Astrocyte of the cerebellum (primary cell): ENCODE measurements at places on chromosomes 12 and 14.

GRCh38 chr12:131836714-131837397 is 8.7 kb downstream of the MMP17 start:
- no peak for DNase-seq

DNA sequence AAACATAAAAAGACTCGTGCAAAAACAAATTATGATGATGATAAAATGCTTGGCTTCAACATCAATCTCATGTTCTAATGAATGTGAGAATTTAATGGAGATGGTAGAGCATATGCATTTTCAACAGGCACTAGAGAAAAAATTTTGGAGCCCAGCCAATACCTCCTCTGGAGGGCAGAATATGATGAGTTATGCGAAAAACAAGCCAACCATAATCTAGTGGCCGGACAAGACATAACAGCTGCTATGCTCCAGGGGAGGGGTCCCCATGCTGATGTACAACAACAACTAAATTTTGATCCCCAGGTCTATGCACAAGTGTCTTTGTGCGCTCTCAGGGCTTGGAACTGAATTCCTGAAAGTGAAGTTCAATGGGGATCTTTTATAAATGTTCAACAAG is 1197.5 kb downstream of the LRFN5 start:
- no peak for DNase-seq

GRCh38 chr12:109445191-109445609 is 31.9 kb downstream of the KCTD10 start:
- DNase-seq, result no peak

DNA sequence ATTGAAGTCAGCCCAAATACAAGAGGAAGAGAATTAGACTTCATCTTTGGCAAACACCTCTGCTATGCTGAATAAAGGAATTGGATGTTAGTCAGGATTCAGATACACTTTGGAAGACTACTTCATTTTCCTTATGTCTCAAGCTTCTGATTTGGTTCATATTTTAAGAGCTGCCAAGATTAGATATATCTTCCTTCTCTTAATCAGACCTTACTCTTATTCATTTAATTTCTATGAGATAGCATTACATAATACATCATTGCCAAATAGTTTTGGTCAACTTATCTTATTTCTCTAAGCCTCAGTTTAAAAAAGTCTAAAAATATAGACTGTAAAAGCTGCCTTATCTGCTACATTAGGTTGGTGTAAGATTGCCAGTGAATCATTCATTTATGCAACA is 330.6 kb upstream of the NAV3 start:
- DNase-seq, result no peak

DNA sequence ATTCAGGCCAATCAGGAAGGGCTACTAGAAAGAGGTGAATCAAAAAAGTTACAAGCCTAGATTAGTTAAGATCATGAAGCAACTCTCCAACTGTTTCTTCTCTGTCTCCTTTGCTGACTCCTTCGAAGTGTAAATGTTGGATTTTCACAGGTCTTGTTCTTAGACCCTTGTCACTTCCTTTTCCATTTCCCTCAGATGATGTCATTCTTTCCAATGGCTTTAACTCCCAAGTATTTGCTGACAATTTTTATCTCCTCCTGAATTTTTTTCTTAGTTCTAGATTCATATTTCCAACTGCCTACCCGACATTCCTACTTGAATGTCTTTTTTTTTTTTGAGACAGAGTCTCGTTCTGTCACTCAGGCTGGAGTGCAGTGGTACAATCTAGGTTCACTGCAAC is 10.8 kb downstream of the GAS2L3 start:
- DNase-seq, result no peak

GRCh38 chr12:106289196-106289681 is 13.3 kb upstream of the TCP11L2 start:
- no peak for DNase-seq

DNA sequence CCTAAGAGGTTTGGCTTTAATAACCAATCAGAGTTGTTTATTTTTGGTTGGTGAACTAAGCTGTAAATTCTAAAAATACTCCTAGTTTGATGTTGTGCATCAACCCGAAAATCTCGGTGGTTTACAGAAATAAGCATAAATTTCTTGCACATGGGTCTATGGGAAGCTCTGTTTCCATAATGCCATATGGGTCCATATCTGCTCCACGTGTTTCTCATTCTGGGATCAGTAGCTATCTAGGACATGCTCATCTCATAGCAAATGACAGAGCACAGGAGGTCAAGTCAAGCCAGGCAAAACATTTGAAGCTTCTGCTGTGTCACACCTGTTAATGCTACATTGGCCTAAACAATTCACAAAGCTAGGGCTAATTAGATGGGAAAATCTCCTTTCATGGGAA is 23.1 kb downstream of the NUP37 start:
- no peak for DNase-seq

- no peak for DNase-seq
Measured at GRCh38 chr12:5051334-5051733, 7.7 kb downstream of the KCNA5 start.

DNA sequence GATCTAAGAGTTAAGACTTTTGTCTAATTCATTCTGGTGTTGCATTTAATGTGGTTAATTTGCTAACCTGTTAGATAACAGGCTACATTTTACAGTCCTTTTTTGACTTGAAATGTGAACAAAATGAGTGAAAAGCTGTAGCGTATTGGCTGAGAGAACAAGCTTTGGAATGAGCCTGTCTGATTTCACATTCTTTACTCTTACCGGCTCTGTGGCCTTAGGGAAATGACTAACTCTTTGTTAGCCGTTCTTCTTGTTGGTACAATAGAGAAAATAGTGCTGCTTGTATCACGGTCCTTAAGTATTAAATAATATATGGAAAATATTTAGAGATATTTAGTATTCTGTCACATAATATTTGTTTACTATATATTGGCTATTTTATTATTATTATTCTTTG is 1.9 kb downstream of the MNAT1 start:
- peak; percentile 42 for DNase-seq

GRCh38 chr12:64099397-64099796 is 122.7 kb downstream of the KICS2 start:
- DNase-seq, result peak; percentile 94

GRCh38 chr12:101696251-101697196 is 916 bp upstream of the CHPT1 start:
- no peak for DNase-seq

DNA sequence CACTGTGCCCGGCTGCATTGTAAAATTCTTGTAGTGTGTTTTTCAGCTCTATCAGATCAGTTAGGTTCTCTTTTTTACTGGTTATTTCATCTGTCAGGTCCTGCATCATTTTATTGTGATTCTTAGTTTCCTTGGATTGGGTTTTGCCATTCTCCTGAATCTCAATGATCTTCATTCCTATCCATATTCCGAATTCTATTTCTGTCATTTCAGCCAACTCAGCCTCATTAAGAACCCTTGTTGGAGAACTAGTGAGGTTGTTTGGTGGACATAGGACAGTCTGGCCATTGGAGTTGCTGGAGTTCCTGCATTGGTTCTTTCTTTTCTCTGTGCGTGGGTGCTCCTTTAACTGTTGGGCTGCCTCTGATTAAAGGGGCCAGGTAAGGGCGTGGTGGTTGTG is 5.6 kb upstream of the C1S start:
- no peak for DNase-seq

- DNase-seq, result no peak
Measured at GRCh38 chr12:79370021-79370420, 320.7 kb downstream of the PAWR start.

- no peak for DNase-seq
Measured at GRCh38 chr12:5200278-5201087, 156.8 kb downstream of the KCNA5 start.

DNA sequence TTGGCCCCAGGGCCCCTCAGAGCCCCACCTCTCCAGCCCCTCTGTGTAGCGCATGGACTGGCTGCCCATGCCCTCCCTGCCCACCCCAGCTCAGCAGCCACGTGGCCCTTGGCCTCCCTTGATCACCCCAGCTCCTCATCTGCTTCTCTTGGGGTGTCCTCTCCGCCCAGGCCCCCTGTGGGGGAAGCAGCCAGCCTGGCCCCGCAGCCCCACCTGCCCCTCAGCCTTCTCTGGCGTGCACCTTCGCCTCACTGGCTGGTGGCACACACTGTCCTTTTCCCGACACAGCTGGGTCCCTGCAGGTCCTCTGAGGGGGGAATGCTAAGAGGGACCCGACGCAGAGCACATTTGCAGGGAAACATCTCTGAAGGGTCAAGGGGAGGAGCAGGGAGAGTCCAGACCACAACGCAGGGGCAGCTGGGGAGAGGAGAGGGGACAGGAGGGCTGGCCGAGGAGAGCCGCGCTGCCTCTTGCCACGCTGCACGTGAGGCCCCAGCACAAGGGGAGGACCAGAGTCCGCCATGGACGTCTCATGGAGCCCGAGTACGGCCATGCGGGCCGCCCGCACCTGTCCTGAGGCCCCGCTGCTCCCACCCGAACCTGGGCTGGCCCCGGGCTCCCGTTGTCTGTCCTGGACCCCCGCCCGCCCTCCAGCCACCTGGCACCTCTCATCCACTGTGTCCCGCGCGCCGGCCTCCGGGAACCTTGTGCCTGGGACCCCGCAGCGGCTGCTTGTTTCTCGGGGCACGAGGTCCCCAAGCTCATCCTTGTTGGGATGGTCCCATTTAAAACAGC is 36.1 kb downstream of the PACS2 start:
- DNase-seq, result no peak

- no peak for DNase-seq
Measured at GRCh38 chr12:81077329-81077685, 572 bp upstream of the ACSS3 start.

DNA sequence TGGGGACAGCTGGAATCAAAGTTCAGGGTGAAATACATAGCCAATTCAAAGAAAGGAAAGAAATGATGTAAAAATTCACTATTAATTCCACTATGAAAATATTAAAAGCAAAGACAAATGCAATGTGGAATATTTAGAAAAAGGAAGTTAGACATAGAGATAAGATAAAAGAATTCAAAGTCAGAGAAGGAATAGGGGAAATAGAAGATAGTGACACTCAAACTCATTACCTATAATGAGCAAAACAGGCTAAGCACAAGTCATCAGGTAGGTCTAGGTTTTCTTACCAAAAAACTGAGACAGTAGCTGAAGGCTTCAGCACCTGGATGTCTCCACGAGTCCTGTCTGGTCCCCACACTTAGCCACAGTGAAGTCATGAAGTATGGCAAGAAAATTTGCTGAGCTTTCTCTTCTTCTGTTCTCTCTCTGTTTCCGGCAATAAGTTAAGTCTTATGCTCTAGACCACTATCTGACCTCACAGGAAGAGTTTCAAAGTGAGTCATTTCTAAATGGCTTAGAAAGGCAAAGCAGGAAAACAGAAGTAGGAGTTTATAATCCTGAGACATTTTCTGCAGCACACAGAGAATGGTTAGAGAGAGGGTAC is at the start of gene C3AR1:
Gene C3AR1 (minus strand): TSS at position 369 of the 604 bp plus-strand sequence. CDS start 6,174 bp downstream, outside the sequence.
- peak; percentile 43 for DNase-seq

GRCh38 chr14:68625366-68626090 is 167.3 kb downstream of the ZFP36L1 start:
- no peak for DNase-seq

DNA sequence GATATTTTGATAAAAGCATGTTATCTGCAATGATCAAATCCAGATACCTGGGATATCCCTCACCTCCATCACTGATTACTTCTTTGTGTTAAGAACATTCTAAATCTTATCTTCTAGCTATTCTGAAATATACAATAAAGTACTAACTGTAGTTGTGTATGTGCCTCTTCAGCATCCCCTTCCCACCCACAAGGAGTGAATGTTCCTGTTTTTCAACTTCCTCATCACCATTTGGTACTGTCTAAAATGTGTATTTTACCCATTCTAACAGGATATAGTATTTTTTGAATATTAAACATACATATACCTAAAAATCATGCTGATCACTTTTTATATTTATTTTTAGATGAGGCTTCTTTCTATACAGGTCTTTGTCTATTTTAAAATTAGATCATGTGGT is 1252.6 kb downstream of the TMEM121 start:
- DNase-seq, result no peak

DNA sequence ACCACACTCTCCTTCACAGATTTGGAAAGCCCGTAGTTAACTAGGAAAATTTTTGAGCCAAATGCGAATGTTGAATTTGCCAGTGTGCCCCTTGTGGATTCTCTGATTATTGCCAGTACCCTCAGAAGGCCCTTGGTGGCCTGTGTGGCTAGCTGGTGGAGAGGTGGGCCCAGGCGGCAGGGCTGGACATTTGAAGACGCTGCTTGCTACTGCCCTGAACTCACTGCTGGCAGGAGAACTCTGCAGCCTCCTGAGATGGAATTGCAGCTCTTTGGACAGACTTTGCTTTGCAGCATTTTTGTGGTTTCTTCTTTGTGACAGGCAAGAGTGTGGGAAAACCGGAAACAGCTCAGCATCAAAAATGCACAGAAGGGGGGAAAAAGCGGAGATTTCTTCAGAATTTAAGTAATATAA is 97.6 kb downstream of the TGFB3 start:
- DNase-seq, result peak; percentile 94

DNA sequence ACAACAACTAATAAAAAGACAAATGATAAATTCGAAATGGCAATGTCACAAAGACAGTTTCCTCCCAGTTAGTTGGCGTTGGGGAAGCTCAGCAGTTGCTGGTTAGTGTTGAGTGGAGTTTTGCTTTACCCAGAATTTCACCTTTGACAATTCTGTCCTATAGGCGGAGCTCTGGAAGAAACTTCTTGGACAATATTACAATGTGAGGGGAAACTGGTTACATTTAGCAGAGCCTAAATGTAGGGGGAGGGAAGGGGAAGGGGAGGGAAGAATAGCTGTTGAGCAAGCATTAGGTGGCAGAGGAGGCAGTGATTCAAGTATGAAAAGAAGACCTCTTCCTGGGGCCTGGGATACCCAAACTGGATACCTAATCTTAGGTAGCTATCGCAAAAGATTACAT is 51.4 kb downstream of the BDKRB1 start:
- no peak for DNase-seq

- DNase-seq, result no peak
Measured at GRCh38 chr14:100010679-100011078, 54.5 kb upstream of the EVL start.

GRCh38 chr12:11949738-11950411 is 120.9 kb upstream of the BCL2L14 start:
- no peak for DNase-seq

DNA sequence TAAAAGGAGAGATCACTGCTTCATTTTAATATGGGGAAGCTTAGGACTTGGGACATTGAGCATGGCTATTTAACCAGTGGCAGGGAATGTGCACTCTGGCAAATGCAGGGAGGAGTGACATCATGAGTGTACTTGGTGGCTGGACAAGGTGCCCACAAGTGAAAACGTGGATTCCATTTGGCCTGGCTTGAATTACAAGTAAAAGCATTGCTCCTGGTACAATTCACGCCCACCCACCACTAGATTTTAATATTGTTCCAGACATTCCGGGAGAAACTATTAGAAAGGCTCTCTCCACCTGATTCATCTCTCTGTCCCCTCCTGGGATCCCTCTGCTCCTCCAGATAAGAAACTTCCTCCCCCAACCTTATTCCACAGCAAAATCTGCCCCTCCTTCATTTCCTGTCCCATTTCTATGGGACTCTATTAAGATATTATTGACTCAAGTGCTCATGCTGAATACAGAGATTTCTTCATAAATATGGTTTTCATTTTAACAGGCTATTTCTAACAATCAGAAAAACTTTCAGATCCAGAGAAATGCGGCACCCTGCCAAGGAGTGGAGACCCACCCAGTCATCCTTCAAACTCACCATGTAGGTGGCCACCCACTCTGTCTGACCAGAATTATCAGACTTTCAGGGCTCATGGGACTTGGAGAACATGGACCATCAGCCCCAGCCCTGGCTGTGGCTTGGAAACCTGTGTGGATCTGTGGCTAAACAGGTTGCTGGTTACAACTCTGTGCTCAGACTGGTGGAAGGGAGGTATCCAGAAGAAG is 43.2 kb downstream of the SSPN start:
- DNase-seq, result no peak
